NCI-H1105 treated with DMSO at 0.1 percent for 48 hours (cell line): ENCODE measurements at places on chromosomes 1 and 21.

- DNase-seq = no peak
Measured at GRCh38 chr1:211612786-211613107, 33.8 kb upstream of the SLC30A1 start.

GRCh38 chr1:32783851-32784250 is 33.3 kb downstream of the YARS1 start:
- DNase-seq = no peak

DNA sequence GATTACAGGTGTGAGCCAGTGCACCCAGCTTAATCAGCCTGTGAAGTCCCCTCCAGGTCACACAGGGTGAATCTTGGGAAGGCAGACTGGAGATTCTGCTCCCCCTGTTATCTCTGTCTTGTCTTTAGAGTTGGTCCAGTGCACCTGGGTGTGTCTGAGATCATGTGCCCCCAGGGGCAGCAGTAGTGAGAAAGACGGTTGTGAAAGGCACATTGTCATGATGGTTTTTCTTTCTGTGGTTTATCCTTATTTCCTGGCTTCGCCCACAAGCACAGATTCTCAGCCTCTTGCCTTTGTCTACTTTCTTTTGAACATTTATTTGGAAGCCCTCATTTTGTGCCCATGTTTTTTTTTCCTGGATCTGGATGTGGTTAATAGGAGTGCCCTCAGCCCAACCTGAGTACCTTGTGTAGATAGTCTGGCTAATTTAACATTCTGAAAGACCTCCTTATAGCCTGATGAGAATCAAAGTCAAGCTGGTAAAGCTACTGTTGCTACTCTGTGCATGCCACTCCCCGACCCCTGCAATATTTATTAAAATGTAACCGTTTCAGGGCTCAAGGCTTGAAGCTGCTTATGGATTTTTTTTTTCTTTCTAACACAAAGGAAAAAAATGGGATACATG is 23.7 kb downstream of the UCK2 start:
- DNase-seq = no peak

GRCh38 chr1:101993710-101994109 is 3.0 kb downstream of the OLFM3 start:
- peak; percentile 24 for DNase-seq

- no peak for DNase-seq
Measured at GRCh38 chr1:31843506-31843905, 27.7 kb upstream of the SPOCD1 start.

DNA sequence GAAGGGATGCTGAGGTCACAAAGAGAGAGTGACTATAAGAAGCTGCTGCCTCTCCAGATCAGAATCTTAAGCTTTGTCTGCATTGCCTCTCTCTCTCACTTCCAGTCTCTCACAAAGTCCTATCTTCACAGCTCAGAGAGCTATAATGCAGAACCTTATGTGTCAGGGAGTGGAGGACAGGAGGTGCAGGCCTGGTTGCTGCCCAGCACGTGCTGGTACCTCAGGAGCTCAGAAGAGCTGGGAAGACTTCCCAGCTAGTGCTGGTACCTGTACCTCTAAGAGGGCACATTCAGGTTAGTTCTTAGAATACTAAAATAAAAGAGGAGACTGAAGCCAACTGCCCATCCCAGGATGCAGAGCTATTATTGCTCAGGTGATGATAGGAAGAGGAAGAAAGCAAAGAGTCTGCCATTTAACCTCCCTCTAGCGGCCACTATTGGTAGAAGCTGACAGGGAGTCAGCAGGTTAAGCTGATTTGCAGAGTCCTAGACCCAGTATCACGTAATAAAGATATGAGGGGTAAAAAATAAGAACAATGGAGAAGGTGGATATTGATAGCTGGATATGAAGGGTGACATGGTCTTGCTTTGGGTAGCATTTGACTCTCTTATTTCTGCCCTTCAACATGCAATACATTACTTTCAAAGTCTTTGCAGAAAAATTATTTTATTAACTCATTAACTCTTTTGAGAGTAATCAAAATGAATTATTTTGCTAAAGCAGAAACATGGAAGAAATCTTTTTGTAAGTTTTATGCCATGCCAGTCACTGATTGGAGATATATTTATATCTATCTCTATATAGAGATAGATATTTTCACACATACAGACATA is 138.1 kb upstream of the HMCN1 start:
- peak; percentile 19 for DNase-seq

DNA sequence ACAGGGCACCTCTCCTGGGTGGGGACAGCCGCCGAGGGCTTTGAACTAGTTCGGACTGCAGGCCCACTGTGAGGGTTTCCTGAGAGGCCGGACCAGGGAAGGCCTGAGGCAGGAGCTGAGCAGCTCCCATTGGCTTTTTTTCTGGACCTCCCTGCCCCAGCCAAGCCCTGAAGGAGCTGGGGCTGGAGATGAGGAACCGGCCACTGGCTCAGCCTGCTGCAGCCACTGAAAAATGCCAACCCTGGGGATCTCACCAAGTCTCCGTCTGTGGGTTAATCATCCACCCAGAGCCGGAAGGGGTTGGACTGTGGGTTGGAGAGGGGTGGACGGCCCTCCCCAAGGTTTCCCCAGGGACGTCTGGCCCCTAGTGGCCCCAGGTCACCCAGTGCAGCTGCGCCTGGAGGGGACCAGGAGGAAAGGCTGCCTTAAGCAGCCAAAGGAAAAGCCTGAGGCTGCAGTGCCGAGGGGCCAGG is 2.5 kb downstream of the VWA1 start:
- DNase-seq = no peak

DNA sequence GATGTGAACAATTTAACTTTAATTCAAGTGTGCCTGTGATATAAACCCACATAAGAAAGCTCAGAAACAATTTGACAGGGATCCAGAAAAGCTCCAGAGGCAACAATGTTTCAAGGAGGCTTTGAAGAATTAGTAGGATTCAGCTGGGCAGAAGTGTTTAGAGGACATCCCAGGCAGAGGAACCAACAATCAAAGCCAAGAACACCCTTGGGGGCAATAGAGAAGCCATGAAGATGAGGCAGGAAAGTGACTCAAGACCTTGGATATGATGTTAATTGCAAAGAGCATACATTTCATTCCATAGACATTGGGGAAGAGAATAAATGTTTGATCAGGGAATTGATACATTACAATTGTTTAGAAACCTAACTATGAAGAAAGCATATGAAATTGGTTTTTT is 280.3 kb downstream of the LTN1 start:
- DNase-seq = no peak

- DNase-seq = no peak
Measured at GRCh38 chr1:192588546-192588945, 13.0 kb downstream of the RGS1 start.

DNA sequence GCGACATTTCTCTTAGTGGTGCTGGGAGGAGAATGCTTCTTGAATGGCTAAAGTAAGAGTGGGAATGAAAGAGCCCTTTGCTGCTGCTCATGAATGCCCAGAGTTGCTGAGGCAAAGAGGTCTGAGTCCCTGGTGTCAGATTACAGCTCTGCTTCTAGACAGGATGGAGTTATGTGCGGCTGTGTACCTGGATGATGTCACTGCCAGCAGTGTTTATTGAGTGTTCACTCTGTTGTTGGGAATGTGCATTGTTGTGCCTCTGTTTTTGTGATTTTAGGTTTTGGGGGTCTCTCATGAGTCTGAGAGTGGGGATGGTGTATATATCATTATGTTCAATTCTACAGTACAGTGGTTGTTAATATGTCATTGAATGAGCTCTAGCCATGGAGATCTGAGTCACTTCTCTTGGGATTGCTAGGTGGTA is 2.7 kb downstream of the CDC14A start:
- peak; percentile 85 for DNase-seq

DNA sequence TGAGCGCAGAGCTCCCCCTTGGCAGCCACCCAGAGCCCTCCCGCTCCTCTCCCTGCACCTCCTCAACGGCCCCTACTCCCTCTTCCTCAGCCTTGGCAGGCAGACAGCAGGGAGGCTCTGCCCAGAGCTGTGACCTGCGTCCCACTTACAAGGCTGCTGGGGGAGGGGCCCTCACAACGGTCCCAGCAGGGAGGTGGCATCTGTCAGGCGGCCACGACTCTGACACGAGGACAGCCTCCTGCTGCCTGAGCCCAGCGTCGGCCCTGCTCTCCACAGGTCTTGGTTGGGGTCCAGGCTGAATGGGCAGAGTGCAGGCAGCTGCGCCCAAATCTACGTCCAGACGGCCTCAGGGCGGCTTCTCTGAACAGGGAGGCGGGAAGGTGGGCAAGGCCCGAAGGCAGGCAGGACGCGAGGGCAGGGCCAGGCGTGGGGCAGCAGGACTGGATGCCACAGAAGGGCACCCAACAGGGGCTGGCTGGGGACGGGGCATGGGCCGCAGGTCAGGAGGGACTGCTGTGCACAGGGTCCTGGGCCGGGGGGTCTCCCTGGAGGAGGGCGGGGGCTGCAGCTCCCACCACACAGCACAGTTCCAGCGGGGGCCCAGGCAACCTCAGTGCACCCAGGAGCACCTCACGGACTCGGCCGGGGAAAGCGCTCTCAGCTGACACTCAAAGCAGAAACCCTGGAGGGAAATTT is 7.5 kb downstream of the SLC19A1 start:
- peak; percentile 7 for DNase-seq

DNA sequence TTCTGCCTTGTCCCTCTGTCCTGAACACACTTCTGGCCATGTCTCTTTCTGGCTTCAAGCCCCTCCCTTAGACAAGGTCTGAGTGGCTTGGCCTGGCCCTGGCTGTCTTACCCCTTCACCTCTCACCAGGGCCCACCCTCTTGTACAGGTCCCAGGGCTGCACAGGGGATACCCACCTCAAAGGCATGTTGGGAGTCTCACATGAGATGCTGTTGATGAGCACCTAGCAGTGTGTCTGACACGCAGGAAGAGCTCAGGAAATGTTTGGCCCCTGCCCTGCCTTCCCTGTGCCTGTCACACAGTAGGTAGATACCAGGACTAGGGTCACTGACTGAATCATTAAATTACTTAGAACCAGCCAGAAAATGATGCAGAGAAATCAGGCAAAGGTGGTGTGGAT is 16.6 kb downstream of the ZNF362 start:
- no peak for DNase-seq

DNA sequence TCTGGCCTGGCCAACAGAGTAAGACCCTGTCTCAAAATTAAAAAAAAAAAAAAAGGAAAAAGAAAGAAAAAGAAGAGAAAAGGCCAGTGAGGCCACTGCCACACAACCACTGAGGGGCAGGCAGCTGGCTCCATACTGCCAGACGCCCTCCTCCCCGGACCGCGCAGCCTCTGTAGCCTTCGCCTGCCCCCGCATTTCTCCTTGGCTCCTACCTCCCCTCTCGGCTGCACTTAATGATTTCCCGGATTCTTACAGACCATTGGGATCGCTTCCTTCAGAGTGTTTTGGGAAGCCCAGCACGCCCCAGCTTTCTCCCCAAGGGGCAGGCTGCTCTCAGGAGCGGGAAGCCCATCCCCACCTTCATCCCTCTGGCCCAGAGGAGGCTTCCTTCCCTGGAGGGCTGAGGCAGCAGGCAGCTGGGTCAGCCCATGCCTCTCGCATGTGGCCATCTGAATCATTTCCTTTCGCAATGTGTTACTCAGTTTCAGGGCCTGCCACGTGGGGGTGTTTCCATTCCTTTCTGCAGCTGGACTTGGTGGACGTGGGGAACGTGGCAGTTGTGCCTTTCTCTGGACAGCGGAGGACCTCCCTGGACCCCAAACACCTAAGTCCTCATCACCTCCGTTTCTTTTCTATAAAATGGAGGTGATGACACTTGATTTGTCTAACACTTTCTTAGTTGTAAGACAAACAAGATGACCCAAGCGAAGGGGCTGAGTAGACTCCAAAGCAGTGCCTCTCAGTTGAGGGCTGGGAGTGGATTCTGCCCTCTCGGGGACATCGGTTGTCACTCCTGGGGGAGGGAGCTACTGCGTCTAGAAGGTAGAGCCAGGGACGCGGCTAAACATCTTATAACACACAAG is 2.3 kb downstream of the SLC2A5 start:
- no peak for DNase-seq

DNA sequence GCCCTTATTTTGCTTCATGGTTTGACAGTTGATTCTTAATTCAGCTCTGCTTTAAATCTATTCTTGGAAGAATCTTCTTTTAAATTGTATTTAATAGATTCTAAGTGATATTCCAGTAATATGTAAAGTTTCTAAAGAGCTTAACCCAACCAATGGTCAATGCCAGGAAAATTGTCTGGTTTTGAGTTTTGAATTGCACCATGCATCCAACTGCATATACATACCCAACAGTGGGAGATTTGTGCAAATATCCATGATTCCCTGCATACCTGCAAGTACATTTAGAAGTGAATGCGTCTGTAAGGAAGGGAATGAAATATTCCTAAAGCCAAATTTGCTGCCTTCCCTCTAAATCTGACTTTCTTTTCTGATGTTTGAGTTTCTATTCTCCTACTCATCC is 35.8 kb upstream of the C1orf105 start:
- no peak for DNase-seq

- peak; percentile 2 for DNase-seq
Measured at GRCh38 chr1:64864018-64864940, 102.1 kb downstream of the JAK1 start.

DNA sequence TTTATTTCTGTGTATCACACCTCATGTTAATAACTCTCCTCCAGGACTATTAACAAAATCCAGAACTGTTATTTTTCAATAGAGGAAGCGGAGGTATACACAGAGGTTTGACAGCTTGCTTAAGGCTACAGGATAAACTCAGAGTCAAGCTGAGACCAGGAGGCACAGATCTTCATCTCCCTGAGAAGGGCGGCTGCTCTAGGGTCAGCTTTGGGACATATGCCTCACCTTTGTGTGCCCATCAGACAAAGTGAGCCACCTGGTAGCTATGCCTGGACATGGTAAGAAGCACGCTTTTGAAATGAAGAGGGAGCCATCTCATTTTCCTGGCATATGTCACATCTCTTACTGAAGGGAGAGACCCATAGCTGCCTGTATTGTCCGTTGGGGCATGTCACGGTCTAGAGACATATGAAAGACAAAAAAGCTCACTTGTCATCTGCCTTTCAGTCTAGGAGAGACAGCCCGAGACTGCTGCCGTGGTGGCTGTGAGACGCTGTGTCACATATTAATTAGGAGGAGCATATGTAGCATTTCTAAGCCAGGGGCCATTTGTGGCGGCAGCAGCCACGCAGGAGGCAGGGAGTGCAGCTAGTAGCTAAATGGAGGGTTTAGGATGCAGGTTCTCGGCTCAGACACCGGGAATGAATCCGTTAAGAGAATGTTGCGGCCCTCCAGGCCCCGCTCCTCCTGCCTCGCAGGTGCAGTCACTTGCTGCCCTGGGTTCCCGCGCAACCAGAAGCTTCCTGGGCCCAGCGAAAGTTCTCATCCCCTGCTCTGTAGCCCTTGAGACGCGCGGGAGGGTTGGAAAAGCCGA is 161.3 kb upstream of the C1orf21 start:
- no peak for DNase-seq

DNA sequence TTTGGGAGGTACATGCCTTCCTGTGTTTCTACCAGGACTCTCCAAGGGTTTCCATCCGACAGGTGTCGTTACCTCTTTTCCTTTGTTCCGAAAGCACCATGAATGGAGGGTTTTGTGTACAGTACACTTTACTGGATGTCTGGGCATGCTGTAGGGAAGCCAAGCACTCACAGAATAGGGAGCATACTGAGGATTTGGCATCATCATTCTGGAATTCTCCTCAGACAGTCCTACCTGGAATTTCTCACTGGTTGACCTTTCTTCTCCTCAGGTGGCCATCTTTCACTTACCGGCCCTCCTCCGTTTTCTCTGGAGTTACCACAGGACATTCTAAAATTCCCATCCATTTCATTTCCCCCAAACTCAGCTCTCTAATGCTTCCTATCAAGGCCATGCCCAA is 5.9 kb upstream of the MPL start:
- no peak for DNase-seq
